ENCODE measurements at places on chromosomes 11 and 22.
A peak's percentile ranks its signal among the peaks of the same experiment; 100 is the strongest.

GRCh38 chr11:122030286-122030685, 85.7 kb downstream of the BLID start:
- no peak for DNase-seq

- DNase-seq = no peak
Observed at GRCh38 chr22:49735901-49736421, 91.7 kb downstream of the BRD1 start.

DNA sequence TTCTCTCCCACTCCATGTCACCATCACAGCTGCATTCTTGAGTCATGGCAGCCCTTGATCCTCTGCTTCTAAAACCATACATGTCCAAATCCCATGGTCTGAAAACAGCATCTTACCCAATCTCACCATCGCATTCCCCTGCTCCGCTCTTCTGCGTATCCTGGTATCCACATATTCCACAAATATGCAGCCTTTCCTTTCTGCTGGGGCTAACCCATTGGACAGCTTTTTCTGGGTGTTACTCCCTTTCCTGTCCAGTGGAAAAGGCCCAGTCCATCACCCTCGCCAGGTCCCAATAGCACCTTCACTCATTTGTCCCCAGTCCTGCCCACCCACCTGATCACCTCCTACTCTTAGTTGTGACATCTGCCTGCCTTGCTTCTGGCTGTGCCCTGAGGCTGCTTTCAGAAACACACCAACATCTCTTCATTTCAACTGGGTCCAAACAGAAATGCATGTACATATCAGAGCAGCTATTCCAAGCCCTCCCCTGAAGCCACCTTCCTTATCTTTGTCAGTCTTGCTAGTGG, 237.6 kb upstream of the TBCEL start:
- no peak for DNase-seq

DNA sequence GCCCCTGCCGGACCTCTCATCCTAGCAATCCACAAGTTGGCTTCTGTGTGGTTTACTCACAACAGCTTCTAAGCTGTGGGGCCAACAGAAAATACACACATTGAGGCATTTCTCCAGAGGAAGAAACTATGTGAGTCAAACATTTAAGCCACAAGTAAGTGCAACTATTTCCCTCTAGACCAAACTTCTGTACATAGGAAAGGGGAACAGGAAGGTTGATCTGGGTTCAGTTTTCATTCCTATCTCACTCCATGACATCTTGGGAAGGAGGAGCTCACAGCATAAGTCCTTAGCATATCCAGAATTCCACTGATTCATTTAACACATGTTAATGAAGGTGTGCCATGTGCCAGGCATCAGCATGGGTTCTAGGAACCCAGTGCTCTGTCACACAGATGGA, 72.8 kb upstream of the PICALM start:
- DNase-seq = no peak

DNA sequence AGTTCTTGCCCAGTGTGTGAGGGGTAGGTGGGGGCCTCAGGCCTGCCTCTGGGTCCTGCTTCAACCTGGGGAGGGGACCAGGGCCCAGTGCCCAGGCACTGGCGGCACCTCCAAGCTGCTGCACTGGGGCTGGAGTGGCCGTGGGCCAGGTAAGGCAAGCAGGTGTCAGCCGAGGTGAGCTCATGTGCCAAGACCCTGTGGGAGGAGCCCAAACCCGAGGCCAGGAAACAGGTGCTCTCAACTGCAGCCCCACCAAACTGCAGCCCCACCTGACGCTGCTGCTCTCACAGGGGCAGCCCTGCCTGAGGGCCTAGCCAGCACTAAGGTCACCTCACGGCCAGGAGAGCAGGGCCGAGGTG, 18.1 kb upstream of the GNB1L start:
- no peak for DNase-seq

DNA sequence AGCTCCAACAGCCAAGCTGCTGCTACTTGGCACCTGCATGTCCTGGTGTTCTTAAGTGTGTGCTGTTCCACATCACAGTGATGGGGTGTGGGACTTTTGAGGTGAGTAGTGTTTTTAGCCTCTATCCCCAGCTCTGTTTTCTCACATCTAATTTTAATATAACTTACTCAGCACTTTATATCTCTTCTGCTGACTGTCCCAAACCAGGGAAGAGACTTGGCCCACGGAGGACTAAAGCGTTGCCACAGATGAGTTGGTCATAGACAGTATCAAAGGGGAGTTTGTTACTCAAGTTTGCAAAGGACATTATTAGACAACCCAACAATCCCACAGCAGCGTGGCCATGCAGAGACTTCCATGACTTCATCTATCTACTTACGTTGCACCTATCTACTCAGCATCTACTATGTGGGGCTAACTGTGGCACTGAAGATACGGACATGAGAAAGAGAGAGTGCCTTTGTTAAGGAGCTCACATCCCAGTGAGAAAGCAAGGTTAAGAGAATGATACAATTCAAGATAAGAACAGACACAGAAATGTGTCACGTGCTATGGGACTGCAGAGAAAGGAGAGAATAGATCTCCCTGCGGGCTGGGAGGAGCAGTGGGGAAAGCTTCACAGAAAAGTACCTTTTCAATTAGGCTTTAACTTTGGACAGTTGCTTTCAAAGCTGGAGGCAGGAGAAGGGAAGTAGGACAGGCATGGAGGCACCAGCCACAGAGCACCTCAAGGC, 82.4 kb downstream of the ME3 start:
- no peak for DNase-seq

- DNase-seq = no peak
Observed at GRCh38 chr22:48605856-48606481, 1221.7 kb downstream of the BRD1 start.

GRCh38 chr11:11568651-11569229, 53.1 kb downstream of the GALNT18 start:
- no peak for DNase-seq

- DNase-seq = no peak
Observed at GRCh38 chr22:49942565-49943404, 17.8 kb upstream of the PIM3 start.

DNA sequence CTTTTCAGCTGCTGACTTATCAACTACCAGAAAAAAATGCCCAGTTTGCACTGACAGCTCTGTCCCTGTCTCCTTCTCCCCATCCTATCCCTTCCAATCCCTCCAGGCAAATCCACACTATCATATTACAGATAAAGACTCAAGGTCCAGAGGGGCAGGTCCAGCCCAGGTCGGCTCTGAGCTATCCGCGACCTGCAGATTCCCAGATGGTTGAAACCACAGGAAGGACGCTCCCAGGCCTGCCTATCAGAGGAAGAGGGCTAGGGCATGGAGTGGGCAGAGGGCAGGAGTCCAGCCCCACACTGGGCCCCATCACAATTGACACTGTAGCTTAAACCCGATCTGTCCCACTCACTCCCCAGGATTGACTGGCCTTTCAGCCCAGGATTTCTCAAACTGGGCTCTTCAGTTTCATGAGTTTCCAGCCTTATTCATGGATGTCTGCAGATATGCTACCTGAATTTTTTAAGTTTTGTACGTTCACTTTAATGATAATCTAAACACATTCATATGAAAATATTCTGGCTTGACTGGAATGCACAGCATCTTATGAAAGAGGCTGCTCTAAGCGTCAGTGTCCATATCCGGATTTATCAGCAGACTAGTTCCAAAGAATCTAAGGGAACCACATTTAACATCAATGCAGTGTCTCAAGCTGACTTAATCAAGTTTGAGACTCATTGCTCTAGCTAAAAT, 16.4 kb upstream of the FCHSD2 start:
- no peak for DNase-seq

GRCh38 chr11:62477927-62478326, 59.1 kb downstream of the SCGB1A1 start:
- DNase-seq = no peak

DNA sequence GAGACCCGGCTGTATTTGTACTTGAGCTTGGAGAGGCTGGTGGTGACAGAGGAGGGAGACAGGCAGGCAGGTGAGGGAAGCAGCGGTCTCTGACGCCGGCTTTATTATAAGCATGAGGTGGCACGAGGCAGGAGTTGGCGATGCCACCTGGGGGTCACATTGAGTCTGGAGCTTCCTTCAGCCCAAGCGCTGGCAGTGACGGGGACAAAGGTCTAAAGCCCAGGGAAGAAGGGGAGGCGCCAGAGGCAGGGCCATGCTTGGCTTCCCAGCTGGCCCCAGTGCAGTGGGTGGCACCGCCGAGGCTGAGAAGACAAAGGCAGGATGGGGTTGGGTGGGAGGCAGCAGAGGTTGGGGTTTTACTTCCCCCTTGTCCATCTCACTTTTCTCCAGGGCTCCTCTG, 4.5 kb downstream of the FXYD2 start:
- DNase-seq = no peak

DNA sequence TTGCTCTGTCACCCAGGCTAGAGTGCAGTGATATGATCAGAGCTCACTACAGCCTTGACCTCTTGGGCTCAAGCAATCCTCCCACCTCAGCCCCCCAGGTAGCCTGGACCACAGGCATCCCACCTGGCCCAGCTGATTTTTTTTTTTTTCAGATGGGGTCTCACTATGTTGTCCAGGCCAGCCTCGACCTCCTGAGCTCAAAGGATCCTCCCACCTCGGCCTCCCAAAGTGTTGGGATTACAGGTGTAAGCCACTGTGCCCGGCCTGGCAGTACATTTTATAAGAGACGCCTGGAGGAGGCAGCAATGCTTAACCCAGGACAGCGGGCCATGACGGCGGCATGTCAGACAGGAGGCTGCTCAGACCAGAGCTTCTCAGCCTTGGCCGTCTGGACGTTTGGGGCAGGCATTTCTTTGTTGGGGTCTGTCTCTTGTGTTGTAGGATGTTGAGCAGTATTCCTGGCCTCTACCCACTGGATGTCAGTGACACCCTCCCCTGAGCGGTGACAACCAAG, 4.3 kb downstream of the LGALS2 start:
- DNase-seq = no peak

GRCh38 chr11:128201009-128201408, 386.3 kb downstream of the ETS1 start:
- no peak for DNase-seq

- DNase-seq = no peak
Observed at GRCh38 chr11:62241095-62241494, 944 bp upstream of the SCGB1D2 start.

DNA sequence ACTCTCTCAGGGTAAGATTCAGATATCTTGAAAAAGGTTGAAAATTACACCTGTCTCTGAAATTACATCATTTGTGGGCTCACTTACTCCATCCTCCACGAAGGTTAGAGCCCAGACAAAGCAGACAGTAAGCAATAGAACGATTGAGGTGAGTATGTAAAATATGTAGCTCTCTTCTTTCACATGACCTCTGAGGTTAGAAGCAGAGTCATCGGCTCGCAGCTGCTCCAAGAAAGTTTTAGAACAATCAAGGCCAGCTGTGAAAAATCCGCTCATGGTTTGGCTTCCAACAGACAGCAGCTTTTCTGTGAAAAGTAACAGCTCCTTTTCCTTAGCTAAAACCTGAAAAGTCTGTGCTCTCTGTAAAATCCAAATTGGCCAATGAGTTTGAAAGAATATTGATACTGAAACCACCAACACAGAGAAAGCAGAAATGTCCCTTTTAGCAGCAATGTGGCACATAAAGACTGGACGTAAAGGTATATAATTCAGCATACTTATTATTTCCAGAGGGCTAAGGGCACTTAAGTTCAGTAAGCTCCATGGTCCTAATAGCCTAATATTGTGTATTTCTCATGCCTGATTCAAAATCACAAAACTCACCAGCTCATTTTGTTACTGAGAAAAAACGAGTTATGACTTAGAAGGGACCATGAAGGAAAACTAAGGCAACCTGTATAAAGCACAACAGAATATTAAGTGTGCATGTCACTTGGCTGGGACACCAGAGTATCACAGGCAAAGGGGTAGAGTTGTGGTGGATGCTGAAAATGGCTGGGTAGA, 78.2 kb downstream of the FAM76B start:
- DNase-seq = no peak

DNA sequence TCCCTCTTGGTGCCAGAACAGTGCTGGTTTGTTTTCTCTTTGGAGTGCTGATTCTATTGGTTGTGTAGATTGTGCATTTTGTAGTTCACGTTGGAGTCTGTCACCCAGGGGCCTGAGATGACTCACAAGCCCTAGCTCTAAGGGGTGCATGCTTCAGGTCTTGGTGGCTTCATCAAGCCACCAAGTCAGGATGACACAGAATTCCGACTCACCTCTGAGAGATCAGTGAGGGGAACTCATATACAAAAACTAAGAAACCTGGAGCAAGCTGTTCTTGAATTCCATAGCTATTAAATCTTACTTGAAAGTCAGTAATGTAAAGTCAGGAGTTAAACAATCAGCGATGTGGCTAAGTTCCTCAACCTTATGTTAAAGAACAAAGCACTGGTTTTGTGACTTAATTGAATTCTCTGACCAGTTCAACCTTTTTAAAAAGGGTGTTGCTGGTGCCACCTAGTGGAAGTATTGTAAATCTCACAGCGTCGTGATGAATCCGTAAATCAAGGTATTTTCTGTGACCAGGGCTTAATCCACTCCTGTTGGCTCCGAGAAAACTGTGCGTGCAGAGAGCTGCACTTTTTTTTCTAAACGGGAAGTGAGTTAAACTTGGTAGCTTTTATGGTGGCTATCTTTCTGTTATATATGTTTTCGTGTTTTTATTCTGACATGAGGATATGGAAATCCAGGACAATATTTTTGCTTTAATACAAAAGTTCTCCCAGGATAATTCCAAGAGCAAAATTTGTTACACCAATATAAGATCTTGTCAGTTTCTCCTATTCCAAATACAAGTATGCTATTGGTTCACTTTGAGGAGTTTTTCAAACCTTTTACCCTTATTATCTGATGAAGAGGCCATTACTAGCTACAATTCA, 14.6 kb downstream of the MMP13 start:
- DNase-seq = peak; percentile 62

- no peak for DNase-seq
Observed at GRCh38 chr22:39496131-39496838, 5.8 kb upstream of the MIEF1 start.

DNA sequence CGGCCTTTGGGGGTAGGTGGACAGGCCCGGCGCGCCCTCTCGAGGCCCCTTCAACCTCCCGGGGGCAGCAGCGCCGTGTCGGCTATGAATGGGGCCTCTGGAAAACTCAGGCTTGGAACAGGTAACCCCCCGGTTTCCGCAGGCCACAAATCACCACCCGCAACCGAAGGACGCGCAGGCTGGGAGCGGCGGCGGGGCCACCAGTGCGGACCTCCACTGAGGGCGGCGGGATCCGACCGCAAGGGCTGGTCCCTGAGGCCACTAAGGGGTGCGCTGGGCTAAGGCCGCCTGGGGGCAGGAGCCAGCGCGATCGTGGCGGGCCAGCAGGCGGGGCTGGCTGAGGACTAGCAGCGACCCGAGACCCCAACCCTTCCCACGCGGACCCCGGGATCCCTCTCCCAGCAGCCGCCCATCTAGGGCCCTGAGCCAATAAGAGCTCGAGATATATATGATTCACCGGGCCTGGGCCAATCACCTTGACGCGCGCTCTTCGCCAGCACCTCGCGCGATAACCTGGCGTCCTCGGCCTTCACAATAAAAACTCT, 609 bp upstream of the ATF4 start:
- peak; percentile 98 for DNase-seq

DNA sequence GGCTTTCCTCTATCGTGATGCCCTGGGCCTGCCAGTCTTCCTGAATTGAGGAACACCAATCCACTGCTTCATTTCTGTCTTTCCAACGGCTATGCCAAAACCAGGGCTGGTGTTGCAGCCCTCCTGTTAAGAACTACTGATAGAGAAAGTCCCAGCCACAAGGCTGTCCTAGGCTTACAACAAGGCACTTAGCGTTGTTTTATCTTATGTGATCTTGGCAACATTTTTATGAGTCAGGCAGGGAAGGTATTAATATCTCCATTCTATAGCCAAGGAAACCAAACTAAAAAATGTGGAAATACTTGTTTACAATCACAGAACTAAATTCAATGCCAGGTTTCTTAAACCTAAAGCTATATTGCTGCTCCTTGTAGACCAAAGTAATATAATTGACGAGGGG, 89.9 kb upstream of the AMOTL1 start:
- no peak for DNase-seq
